ENCODE measurements at places on chromosomes 1 and 21. TPM values are rescaled to one million over a fixed set of nuclear protein-coding genes. Genes with fewer than 3 reads are reported as not detected.

INSRR gene
- not detected for total RNA-seq

SPRR2F gene
- not detected for total RNA-seq

COL24A1 gene
- 0.28 TPM for total RNA-seq

GRCh38 chr21:17343055-17343454 lies 169.8 kb upstream of the CXADR start:
- DNase-seq, result no peak

GRCh38 chr1:12541274-12542137 lies 76.5 kb downstream of the DHRS3 start:
- DNase-seq, result no peak

Data from liver (tissue), 10 donors.